Ovary (tissue), 10 donors: ENCODE measurements at places on chromosomes 4 and X. TPM values are rescaled to one million over a fixed set of nuclear protein-coding genes. Genes with fewer than 3 reads are reported as not detected.

Gene LDB2
- 22.3 TPM for total RNA-seq

GRCh38 chrX:679291-679979 lies 48.8 kb downstream of the SHOX start:
- no peak overlapping the region for H3K4me3 ChIP-seq
- DNase-seq: no peak
- no peaks in the 10 kb centered on the region for H3K36me3 ChIP-seq
- no peaks in the 10 kb centered on the region for H3K4me1 ChIP-seq

Gene PCDH10
- total RNA-seq: 0.97 TPM

GRCh38 chrX:20237864-20238263 lies 28.8 kb downstream of the RPS6KA3 start:
- H3K27me3 ChIP-seq: no peaks in the 10 kb centered on the region
- H3K4me1 ChIP-seq: no peaks in the 10 kb centered on the region
- no peaks in the 10 kb centered on the region for H3K36me3 ChIP-seq
- H3K4me3 ChIP-seq: no peak overlapping the region
- no peak overlapping the region for H3K27ac ChIP-seq

- no peak for DNase-seq
- no peaks in the 10 kb centered on the region for H3K4me1 ChIP-seq
- no peak within 1 kb of the TSS for H3K4me3 ChIP-seq
Observed at GRCh38 chrX:45200741-45201234, at the start of gene DIPK2B. Gene DIPK2B (minus strand): TSS chrX:45200876. CDS start chrX:45200826, 50 bp downstream.

- H3K27ac ChIP-seq: no peak overlapping the region
- H3K36me3 ChIP-seq: no peaks in the 10 kb centered on the region
- DNase-seq: no peak
- no peaks in the 10 kb centered on the region for H3K4me1 ChIP-seq
- no peak overlapping the region for H3K4me3 ChIP-seq
- no peaks in the 10 kb centered on the region for H3K27me3 ChIP-seq
Observed at GRCh38 chr4:26077756-26078155, 163.7 kb downstream of the SMIM20 start.

DNA sequence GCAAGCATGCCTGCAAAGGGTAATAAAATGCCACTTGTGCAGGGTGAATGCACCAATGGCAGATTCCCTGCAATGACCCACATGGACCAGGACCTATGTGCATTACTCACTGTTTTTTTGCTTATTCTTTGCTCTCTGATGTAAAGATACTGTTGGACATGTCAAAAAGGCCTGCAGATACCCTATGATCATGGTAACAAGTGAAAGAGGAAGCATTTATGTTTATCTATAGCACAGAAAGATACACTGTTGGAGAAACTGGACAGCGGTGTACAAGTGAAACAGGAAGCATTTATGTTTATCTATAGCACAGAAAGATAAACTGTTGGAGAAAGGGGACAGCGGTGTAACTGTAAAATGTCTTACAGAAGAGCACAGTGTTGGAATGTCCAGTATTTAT lies 127.5 kb downstream of the PAPSS1 start:
- H3K4me1 ChIP-seq: no peaks in the 10 kb centered on the region
- DNase-seq: no peak
- no peak overlapping the region for H3K27ac ChIP-seq
- H3K27me3 ChIP-seq: no peaks in the 10 kb centered on the region
- no peak overlapping the region for H3K4me3 ChIP-seq
- H3K36me3 ChIP-seq: no peaks in the 10 kb centered on the region

- no peak overlapping the region for H3K27ac ChIP-seq
- H3K27me3 ChIP-seq: no peaks in the 10 kb centered on the region
- no peaks in the 10 kb centered on the region for H3K36me3 ChIP-seq
- H3K4me1 ChIP-seq: no peaks in the 10 kb centered on the region
Observed at GRCh38 chr4:71288875-71289274, 49.9 kb upstream of the SLC4A4 start.

Gene ADGRA3
- 24.9 TPM for total RNA-seq

GRCh38 chr4:168637872-168638756 lies 141.3 kb downstream of the PALLD start:
- no peak overlapping the region for H3K4me3 ChIP-seq
- no peaks in the 10 kb centered on the region for H3K27me3 ChIP-seq
- no peak for DNase-seq

Gene MFSD8
- 28.0 TPM for total RNA-seq

DNA sequence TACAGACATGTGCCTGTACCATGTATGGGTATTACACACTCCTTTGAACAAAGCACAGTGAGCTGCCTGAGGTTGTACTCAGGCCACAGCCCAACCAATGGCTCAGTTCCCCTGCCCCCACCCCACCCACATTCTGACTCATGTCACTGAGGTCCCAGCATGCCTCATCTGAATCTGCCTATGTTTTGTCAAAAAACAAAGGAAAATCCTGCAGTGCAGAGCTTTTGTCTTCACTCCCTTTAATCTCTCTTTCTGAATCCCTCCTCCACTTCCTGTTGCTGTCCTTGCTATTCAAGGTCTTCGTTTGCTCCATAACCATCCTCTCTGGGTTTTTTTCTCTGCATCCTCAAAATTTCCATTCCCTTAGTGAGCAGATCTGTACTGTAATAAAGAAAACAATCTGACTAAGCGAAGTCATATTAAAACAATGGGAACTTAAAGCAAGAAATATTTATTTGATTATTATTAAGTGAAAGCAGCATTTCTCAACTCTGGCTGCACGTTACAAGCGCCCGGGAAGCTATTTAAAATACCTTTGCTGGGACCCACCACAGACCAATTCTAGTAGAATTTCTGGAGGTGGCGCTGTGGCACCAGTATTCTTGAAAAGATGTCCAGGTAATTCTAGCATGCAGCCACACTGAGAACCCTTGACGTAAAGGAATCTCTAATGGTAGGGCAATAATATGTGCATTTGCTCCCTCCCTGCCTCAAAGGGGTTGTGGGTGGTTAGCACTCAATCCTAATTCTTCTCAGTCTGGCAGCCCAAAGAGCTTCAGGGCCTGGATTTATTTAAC lies 8.7 kb downstream of the GUCY2F start:
- no peak for DNase-seq
- H3K27me3 ChIP-seq: no peaks in the 10 kb centered on the region
- no peak overlapping the region for H3K27ac ChIP-seq
- no peak overlapping the region for H3K4me3 ChIP-seq
- peaks cover 5% of the 10 kb centered on the region for H3K4me1 ChIP-seq

DNA sequence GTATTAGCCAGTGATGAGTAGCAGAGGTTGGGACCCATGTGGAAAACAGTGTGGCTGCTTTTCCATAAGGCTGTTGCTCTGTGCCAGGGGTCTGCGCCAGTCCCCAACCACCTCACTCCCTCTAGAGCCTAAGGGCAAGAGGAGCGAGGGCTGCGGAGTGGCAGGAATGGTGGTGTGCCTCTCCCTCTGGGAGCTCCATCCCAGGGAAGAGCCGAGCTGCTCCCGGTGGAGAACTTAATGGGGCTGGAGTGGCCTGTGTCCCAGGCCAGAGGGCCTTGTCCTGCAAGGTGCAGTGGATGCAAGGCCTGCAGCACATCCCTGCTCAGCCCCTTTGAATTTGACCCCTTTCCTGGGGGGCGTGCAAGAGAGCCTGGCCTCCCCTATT lies 105.4 kb upstream of the GRXCR1 start:
- no peak for DNase-seq
- no peak overlapping the region for H3K4me3 ChIP-seq
- H3K4me1 ChIP-seq: no peaks in the 10 kb centered on the region
- no peaks in the 10 kb centered on the region for H3K27me3 ChIP-seq
- no peaks in the 10 kb centered on the region for H3K36me3 ChIP-seq

GRCh38 chrX:47751670-47752069 lies 85.0 kb upstream of the ZNF81 start:
- DNase-seq: no peak
- peaks cover 4% of the 10 kb centered on the region for H3K4me1 ChIP-seq
- no peak overlapping the region for H3K4me3 ChIP-seq
- H3K27me3 ChIP-seq: no peaks in the 10 kb centered on the region
- no peak overlapping the region for H3K27ac ChIP-seq

DNA sequence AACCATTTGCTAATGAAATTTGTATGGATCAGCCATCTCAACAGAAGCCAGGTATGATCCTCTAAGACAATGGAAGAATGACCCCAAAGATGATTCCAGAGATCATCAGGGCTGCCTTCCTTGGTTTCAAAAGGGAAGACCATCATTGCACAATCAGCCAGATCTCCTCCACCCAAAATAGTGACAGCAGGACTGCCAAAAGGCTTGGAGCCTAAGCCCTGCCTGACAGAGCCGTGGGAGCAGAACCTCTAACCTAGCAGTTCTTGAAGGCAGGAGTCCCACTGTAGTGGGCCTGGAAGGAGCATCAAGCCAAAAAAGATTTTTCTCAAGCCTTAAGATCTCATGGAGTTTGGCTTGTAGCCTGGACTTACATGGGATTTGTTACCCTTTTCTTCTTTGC lies 226.0 kb downstream of the RASL11B start:
- no peaks in the 10 kb centered on the region for H3K27me3 ChIP-seq
- H3K36me3 ChIP-seq: no peaks in the 10 kb centered on the region
- no peak overlapping the region for H3K4me3 ChIP-seq
- no peak overlapping the region for H3K27ac ChIP-seq
- H3K4me1 ChIP-seq: no peaks in the 10 kb centered on the region

DNA sequence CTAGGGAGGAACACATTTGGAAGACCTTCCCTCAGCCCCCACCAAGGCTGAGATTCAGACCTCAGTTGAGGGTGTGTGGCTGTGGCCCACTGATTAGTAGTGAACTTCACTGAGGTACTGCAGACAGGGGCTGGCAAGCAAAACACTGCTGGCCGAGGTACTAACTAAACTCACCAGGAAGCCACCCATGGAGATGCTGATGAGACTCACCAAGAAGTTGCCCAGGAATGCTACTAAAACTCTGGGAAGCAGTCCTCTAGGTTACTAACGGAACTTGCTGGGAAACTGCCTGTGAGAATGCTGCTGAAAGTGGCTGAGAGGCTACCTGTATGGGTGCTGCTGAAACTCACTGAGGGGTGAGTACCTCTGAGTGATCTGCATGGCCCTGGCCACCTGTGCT lies 372.4 kb upstream of the RPS6KA3 start:
- H3K4me1 ChIP-seq: no peaks in the 10 kb centered on the region
- H3K27me3 ChIP-seq: no peaks in the 10 kb centered on the region
- H3K36me3 ChIP-seq: no peaks in the 10 kb centered on the region
- H3K27ac ChIP-seq: no peak overlapping the region
- no peak for DNase-seq

Gene STARD8
- 6.7 TPM for total RNA-seq

GRCh38 chr4:137702512-137702911 lies 170.2 kb upstream of the PCDH18 start:
- no peaks in the 10 kb centered on the region for H3K36me3 ChIP-seq
- no peak overlapping the region for H3K27ac ChIP-seq

DNA sequence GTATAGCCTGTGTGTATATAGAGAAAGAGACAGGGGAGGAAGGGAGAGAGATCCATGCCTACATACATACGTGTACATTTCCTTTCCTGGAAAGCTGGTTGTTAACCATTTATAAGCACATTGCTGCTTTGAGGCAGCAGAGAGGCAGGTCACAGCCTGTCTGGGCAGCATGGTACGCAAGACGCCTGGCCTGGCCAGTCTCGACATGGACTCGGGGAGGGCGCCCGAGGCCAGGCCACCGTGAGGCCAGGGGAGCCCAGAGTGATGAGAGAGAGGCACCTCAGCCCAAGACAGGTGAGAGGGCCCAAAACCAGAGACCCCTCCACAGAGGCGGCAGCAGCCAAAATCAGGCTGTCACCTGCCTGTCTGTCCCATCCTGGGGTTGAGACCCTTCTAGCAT lies 3.9 kb downstream of the TREX2 start:
- DNase-seq: no peak
- H3K4me1 ChIP-seq: no peaks in the 10 kb centered on the region
- H3K27me3 ChIP-seq: no peaks in the 10 kb centered on the region

GRCh38 chr4:86100539-86101215 lies 259.2 kb downstream of the MAPK10 start:
- no peaks in the 10 kb centered on the region for H3K36me3 ChIP-seq
- H3K27ac ChIP-seq: no peak overlapping the region
- H3K27me3 ChIP-seq: no peaks in the 10 kb centered on the region
- DNase-seq: no peak
